Right ventricle myocardium inferior (tissue), 1 donor: ENCODE measurements at places on chromosomes 13 and 19.

- DNase-seq, result peak; percentile 75
Measured at GRCh38 chr19:49057636-49058234, at the start of gene CGB7. Gene CGB7, minus strand, starts transcription at chr19:49057749. Its CDS starts 2,374 bp downstream, at chr19:49055375.

- DNase-seq, result no peak
Measured at GRCh38 chr13:83086948-83087347, 795.3 kb downstream of the SLITRK1 start.

DNA sequence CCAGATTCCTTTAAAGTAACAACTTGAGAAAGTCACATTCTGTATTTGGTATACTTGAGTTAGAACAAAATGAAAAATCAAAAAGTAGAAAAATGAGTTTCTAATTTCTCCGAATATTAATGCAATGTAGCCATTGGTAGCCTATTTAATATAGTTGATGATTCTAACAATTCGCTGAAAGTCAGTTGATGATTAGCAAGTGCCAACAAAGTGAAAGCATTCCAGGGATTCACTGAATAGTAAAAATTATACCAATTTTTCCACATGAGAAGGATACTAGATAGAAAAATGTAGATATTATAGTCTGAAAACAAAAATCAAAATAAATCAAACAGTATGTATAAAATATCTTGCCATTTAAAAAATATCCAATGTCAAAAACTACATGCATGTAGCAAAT is 117.2 kb downstream of the FREM2 start:
- DNase-seq, result no peak

GRCh38 chr13:105340061-105340606 is 1195.3 kb downstream of the EFNB2 start:
- DNase-seq, result no peak

DNA sequence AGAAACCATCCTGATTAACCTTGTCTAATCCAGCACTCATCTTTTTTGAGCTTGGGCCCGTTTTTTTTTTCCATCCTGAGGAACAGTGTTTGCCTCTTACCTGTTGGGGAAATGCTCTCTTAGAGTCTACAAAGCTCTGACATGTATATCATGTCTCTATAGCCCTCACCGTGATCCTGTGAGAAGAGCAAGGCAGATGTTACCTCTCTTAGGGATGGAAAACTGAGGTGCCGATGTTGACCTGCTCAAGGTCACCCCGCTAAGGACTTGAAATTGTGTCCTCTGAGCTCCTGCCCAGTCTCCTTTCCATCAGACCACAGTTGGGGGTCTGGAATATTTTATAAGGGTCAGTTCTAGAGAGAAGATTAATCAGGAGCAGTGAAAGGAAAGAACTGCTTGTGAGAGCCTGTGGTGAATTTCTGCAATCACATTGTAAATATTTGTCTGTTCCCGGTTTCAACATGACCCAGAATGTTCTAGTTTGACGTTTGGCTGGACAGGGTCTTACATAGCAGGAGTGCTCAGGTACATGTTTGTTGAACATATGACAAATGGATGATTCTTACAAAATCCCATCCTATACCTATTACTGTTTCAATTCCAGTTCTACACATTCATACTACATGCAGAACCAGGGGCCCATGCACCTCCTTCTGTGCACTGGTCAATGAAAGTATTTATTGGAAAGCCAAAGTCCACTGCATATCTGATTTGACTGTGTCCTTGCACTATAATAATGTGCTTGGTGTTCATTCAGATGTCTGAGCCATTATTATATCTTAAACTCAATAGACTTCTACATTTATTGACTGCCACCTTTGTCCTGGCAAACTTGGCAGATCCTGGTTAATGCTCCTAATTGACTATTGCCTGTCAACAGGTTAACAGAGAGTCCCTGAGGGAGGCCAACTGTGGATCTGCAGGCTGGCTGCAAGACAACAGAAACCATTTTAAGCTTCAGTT is 12.1 kb downstream of the SLC25A15 start:
- no peak for DNase-seq

- no peak for DNase-seq
Measured at GRCh38 chr19:48296963-48297734, 27.3 kb downstream of the ZNF114 start.

- no peak for DNase-seq
Measured at GRCh38 chr19:38152461-38153379, 71.3 kb downstream of the DPF1 start.

DNA sequence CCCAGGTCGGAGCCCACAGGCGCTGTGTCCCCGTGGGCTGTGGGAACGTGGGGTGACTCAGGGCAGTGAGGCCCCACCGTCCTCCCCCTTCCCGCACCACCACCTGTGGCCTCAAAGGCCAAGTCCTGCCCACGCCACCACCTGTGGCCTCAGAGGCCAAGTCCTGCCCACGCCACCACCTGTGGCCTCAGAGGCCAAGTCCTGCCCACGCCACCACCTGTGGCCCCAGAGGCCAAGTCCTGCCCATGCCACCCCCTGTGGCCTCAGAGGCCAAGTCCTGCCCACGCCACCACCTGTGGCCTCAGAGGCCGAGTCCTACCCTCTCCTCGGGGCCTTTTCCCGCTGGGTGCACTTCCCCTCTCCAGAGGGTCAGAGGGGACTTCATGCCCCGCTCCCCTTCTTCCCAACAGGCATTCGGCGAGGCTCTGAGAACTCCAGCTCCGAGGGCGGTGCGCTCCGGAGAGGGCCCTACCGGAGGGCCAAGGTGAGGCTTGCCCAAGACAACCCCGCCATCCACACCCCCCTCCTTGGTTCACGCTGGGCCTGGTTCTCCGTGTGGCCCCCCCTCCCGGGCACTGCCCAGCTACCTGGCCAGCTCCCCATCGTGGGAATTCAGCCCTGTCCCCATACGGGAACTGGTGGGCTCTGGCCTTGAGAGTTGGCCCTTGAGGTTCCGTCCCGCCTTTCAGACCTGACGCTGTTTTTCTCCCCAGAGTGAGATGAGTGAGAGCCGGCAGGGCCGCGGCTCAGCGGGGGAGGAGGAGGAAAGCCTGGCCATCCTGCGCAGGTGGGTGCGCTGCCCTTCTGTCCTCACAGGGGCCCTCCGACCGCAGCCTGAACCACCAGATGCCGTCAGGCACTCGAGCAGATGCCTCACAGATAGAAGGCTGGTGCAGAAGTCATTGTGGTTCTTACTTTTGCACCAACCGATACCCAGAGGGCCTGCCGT is 27.4 kb upstream of the F7 start:
- peak; percentile 35 for DNase-seq

DNA sequence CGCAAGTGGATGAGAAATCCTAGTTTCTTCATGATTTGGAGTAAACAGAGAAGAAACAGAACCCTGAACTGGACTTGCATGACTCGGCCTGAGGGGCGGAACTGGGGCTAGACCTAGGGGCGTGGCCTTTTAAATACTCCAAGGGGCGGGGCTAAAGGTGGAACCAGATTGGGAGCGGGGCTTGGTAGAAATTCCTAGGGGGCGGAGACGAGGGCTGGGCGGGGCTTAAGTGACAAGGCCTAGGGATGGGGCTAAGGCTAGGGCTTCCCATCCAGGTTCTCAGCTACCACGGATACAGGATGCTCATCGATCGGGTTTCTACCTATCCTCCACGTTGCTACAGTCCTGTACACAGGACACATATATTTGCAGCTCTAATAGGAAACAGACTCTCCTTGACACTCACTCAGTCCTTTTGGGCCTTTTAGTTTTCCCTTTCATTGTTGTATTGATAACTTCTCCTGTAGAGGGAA is 372 bp upstream of the ZNF699 start:
- DNase-seq, result peak; percentile 95

DNA sequence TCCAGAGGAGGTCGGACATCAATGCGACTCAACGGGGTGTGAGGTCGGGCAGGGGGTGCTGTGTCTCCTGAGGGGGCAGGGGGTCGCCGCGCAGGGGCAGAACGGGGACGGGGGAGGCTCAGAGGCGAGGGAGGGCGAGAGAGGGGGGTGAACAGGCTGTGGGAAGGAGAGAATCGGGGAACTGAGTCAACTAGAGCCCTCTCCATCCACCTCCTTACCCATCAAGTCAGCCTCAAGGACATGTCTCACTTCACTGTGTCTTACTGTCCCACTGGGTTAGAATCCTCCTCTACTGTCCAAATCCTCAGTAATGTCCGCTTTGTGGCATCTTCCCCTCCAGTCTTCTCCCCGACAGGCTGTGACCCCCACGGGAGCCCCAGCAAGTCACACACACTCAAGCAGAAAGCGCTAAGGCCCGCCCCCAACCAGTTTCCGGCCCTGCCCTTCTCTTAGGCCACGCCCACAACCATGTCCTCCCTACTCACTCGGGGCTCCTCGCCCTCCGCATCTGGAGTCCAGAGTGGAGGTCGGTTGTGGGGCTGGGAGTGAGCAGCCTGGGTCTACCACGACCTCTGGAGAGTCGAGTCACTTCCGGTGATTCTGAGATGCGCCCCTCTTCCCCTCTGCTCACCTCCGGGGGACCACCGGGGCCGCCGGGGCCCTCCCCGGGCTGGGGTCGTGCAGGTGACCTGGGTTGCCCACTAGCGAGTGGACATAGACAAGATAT is 9.3 kb downstream of the PLEKHA4 start:
- DNase-seq, result no peak

GRCh38 chr13:46594374-46595078 is 41.6 kb downstream of the LRCH1 start:
- no peak for DNase-seq

GRCh38 chr13:51435002-51435578 is 17.7 kb downstream of the INTS6 start:
- DNase-seq, result no peak

DNA sequence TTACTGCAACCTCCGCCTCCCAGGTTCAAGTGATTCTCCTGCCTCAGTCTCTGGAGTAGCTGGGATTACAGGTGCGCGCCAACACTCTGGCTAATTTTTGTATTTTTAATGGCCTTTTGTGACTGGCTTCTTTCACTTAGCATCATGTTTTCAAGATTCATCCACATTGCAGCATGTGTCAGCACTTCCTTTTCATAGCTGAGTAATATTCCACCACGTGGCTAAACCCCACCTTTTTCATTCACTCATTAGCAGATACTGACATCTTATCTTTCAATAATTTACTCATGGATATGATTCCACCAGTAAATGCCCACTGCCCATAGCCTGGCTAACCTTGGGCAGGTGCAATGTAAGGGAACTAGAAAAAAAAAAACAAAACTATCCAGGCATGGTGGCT is 6.9 kb downstream of the C5AR1 start:
- no peak for DNase-seq

DNA sequence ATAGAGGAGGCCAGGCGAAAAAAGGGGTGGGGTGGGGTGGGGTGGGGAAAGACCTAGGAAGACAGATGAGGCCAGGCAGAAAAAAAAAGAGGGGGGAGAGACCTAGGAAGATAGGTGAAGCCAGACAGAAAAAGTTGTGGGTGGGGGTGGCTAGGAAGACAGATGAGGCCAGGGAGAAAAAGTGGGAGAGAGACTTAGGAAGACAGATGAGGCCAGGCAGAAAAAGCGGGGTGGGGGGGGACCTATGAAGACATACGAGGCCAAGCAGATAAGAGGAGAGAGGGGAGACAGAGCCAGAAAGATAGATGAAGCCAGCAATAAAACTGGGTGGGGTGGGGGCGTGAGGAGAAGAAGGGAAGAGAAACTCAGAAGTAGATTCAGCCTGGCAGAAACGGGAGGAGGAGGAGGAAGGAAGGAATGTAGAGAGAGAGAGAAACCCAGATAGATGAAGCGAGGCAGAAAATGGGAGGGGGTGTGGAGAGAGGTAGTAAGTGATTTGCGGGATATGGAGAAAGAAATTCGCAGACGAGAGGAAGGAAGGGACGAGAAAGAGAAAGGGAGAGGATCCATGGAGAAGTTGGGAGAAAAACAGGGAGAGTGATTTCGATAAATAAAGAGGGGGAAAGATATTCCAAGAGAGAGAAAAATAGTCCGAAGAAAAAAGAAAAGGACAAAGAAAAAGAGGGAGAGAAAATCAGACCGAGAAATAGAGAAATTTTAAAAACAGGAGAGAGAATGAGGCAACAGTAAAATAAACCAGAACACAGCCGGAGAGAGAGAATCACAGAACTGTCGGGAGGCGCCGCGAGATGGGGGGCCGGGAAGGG is 12.2 kb upstream of the CACNG6 start:
- DNase-seq, result no peak

DNA sequence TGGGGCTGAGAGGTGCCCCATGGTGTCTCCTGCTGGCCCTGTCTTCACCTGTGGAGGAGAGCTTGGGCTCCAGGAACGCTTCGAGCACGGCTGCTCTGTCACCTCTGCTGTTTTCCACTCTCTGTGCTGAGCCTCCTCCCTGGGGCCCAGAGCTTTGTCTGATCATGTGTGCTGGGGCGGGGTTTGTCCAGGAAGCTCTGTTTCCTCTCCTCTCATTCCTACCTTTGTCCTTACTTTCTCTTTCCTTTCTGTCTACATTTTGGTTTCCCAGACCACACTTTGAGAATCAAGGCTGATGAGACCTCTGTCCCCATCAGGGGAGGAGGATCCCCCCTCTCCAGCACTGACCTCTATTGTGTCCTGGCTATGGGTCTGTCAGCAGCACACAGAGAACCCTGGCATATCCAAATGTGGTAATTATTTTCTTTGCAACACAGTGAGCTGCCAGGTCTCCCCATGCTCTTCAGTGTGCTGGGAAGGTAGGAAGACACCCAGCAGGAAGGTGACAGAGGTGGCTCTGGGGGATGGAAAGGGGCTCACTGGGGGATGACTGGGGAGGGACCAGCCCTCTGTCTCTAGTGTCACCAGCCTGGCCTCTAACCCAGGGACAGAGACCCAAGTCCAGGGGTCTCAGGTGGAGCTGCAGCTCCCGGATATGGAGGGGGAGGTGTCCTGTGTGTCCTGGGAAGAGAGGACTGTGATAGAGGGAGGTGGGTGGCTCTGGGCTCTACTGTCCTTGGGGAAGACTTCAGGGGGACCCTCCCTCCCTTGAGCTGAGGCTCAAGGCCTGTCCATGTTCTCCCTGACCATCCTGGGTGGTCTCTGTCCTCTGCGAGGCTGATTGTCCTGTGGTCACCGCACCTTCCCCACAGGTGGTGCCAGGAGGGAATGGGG is at the start of gene CEACAM1:
CEACAM1 (minus strand) TSS at position 128 of the 894 bp plus-strand sequence; CDS start at position 21, 107 bp downstream.
- DNase-seq, result peak; percentile 71

- no peak for DNase-seq
Measured at GRCh38 chr13:51727634-51728274, 76.2 kb downstream of the DHRS12 start.

GRCh38 chr13:27425158-27425917 is 919 bp downstream of the GTF3A start:
- no peak for DNase-seq

DNA sequence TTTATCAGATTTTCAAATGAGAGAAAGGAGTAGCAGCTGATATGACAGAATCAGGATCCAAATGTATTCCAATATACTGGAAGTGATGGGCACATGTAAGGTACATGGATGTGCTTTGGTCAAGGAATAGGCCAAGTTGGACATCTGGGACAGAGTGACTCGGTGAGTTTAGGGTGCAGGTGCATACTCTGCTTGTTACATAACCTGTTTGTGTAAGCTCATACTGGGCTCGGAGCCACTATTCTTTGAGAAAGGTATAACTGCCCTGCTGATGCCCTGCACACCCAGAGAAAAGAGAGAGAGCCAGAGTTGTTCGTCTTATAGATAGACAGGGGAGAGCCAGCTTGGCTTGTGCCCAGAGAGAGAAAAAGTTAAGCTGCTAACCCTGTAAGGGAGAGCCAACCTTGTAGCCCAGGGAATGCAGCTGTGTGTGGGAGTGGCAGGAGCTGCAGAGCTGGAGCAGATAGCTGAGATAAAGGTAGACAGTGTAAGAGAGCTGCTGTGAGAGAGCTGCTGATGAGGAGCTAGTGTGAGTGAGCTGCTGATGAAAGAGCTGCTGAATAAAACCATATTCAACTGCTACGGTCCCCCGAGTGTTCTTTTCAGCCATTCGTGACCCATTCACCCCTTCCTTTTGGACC is 40.7 kb upstream of the N4BP2L1 start:
- DNase-seq, result no peak

GRCh38 chr13:68234274-68234673 is 1004.1 kb upstream of the PCDH9 start:
- no peak for DNase-seq

- DNase-seq, result peak; percentile 37
Measured at GRCh38 chr19:45705115-45705514, 12.6 kb downstream of the QPCTL start.
